ENCODE measurements at places on chromosomes 12 and 14. TPM values are rescaled to one million over a fixed set of nuclear protein-coding genes. Genes with fewer than 3 reads are reported as not detected.

SPIC gene
- total RNA-seq: not detected

- no peak for DNase-seq
Measured at GRCh38 chr12:95397571-95397970, 76.4 kb upstream of the METAP2 start.

DNA sequence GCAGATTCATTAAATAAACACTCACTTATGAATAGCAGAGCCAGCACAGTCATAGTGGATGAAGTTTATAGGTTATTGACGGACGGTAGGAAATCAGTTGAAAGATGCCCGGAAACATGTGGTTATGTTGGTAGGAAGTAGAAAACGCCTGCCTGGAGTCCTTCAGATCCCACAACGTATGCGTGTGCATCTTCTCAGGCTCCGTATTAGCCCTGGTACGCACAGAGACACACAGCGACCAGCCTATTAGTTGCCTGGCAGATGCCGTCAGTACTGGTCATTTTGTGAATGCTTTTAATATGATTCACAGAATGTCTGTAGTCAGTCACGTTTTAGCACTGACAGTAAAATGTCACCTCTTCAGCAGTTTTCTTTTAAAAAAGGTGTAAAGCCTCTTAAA, 196.4 kb downstream of the RGS6 start:
- DNase-seq: no peak

GRCh38 chr14:93295541-93296220, 37.2 kb downstream of the BTBD7 start:
- no peak for DNase-seq

DNA sequence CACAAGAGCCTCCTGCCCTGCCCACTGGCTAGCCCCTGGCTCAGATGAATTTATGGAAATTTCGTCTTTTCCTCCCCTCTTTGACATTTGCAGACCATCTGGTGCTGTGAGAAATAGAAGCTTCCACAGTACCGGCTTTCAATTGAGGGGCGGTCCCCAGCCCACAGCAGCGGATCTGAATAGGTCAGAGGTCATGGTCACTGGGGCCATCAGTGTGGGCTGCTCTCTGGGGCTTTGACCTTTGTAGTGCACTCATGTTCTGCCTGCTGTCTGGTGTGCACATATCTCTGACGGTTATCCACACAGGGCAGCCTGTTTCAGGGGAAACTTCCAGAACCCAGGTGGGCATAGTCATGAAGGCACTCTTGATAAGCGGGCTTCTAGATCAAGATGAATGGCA, 2.5 kb upstream of the RFLNA start:
- no peak for DNase-seq

DNA sequence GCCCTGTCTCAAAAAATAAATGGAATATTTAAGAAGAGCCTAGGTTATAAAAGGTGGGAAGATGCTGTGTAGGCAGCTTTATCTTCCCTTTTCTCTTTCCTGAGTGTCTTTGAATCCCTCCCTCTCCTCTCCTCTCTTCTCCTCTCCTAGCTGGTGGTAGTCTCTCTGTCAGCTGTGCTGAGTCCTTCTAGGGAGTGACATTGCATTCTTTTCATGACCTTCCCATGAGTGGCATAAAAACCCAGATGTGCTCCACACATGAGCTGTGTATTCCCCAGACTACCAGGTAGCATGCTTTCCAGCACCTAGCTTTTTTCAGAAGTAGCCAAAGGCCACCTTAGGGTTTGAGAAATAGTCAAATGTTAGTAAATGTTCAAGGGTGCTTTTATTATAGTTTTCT, 23.6 kb downstream of the SAMD4A start:
- no peak for DNase-seq

GRCh38 chr12:46110928-46111699, 120.7 kb upstream of the SCAF11 start:
- DNase-seq: no peak

DNA sequence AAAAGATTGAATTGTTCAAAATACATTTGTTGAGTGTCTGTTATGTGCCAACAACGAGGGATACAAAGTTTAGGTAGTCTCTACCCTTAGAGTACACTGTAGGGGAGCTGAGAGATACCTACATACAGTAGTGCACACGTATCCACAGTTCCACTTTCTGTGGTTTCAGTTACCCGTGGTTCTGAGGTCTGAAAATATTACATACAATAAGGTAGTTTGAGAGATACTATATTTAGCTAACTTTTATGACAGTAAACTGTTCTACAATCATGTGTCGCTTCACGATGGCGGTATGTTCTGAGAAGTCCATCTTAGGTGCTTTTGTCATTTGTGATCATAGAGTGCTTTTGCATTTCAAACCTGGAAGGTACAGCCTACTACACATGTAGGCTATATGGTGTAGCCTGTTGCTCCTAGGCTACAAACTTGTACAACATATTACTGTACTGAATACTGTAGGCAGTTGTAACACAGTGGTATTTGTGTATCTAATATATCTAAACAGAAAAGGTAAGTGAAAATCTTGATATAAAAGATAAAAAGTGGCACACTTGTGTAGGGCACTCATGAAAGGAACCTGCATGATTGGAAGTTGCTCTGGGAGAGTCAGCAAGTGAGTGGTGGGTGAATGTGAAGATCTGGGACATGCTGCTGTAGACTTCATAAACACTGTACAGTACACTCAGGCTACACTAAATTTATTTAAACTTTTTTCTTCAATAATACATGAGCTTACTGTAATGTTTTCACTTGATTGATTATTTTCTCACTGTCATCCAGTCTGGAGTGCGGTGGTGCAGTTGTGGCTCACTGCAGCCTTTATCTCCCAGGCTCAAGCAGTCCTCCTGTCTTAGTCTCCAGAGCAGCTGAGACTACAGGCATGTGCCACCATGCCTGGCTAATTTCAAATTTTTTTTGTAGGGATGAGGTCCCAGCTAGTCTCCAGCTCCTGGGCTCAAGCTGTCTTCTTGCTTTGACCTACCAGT, 4.0 kb downstream of the CPSF6 start:
- DNase-seq: no peak

- no peak for DNase-seq
Measured at GRCh38 chr12:110920324-110920910, at the start of gene MYL2. Gene MYL2, minus strand, starts transcription at chr12:110920579. Its CDS starts 50 bp downstream, at chr12:110920529.

GPD1 gene
- not detected for total RNA-seq

TMTC1 gene
- total RNA-seq: 11.6 TPM

DNA sequence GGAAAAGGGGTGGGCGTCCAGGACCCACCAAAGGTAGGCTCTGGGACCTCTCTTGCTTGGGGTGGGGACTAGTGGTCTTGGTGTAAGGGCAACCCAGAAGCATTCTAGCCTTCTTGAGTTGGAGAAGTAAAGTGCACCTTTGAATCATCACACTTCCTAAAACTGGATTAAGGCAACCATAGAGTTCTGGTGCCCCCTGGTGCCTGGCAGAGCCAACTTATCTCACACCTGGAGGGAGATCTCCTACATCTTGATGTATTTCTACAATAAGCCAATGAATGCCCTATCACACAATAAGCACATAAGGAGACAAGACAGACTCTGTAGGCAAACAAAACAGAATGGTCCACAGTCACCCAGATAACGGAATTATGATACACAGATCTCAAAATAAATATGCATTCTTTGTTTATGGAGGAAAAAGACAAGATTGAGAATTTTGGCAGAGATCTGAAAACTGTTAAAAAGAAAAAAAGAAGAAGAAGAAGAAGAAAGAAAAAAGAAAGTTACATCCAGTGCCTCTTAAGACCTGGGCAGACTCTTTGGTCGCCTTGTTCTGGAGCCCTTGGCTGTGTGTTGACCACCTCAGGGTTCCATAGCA, 95.9 kb upstream of the PPP2R5C start:
- peak; percentile 40 for DNase-seq

RNASE1 gene
- total RNA-seq: 124 TPM

RBMS2 gene
- total RNA-seq: 6.1 TPM

TRIM9 gene
- 0.73 TPM for total RNA-seq

GRCh38 chr14:95313190-95313589, 6.5 kb downstream of the CLMN start:
- no peak for DNase-seq

- DNase-seq: no peak
Measured at GRCh38 chr14:95703805-95704204, 10.1 kb downstream of the TCL1A start.

ADSS1 gene
- 10.3 TPM for total RNA-seq

DNA sequence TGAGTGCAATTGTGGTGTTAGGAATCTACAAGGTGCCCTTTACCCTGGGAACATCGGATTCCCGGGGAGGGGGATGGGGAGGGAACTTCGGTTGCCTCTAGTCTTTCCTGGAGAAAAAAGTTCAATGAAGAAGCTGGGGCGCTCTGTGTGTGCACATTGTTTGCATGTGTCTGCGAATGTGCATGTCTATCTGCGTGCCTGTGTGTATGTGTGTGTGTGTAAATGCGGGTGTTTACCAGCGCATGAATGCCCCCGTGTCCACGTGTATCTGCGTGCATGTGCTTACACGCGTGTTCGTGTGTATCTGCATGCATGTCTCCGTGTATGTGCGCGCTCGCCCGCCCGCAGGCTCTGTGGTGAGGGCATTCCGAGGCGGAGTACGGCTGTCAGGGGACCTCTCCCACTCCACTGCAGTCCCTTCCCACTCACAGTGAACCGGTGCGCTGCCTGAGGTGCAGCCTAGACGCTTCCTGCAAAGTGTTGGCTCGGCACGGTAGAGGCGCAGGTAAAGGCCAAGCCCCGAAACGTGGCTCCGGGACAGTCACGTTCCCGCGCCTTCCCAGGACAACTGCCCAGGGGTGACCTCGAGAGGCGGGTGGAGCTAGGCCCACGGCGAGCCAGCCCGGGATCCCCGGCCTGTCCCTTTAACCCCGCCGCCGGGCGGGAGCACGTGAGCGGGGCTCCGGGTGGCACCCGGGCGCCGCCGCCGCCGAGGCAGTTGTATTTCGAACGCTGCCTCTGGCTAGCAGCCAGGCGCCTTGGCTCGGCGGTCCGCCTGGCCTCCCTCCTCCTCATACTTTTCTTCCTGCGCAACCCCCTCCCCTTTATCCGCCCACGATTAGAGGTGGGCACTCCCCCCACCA, 539 bp upstream of the HMGA2 start:
- DNase-seq: peak; percentile 80

SLC2A14 gene
- 1.7 TPM for total RNA-seq

DNA sequence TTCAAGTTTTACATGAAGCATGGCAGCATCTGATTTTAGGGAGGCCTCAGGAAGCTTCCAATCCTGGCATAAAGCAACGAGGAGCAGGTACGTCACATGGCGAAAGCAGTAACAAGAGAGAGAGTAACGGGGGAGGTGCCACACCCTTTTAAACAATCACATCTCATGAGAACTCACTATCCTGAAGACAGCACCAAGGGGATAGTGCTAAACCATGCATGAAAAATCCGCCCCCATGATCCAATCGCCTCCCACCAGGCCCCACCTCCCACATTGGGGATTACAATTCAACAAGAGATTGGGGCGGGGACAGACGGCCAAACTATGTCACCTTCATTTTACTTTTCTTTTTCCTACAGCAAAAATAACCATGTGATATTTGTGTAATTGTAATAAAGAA, 7.2 kb upstream of the MAP3K9 start:
- DNase-seq: no peak

DNA sequence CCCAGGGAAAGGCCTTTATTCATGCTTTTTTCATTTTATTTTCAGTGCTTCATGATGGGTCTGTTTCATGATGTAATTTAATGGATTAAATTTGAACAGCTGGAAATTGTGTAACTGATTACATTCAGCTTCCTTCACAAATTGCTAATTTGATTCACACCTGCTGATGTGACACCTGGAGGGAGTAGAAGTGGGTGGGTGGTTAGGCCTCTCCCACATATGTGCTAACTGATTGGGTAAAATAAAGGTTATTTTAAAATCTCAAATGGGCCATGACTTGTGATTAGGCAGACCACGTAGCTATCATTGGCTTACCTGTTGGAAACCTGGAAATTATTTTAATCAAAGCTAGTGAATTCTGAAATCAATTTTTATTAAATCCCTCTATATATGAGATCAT, 142.1 kb downstream of the GXYLT1 start:
- no peak for DNase-seq

TMPRSS12 gene
- total RNA-seq: not detected

GRCh38 chr12:75660107-75660530, 148.7 kb upstream of the KRR1 start:
- DNase-seq: no peak

ARHGAP9 gene
- total RNA-seq: 6.3 TPM

IKZF4 gene
- 1.5 TPM for total RNA-seq

DNA sequence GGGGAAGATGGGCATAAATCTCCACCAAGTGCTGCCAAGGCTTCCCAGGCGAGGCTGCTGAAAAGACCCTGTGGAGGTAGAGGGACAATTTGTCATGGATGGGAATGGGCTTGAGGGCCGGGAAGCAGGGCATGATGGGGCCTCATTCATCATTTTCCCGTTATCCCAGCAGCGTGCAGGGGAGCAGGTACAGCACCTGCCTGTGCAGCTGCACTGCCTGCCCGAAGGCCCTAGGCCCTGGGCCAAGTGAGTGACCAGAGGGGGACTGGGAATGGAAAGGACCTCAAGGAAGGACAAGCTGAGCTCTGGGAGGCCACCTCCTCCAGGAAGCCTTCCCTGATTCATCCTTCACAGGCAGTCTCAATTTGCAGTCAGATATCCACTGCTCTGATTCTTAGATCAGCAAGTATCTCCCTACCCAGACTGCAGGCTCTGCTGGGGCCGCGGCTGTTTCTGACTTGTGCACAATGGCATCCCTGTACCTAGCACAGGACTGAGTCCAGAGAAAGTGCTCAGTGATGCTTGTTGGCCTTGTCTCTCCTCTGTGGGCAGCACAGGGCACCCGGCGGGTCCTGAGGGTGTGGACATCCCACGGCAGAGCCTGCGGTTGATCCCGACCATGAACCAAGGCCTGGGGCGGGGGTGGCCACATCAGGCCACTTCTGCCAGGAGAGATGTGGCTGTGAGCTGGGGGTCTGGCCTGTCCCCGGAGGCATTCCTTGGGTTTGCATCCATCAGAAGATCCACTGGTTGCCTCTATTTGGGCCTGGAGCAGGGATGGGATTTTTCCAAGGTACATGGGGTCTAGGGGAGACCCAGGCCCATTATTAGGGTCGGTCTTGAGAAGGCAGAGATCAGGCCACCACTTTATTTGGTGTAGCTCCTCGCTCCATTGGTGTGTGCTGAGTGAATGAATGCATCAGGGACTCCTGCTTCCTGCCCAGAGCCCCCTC, 167.3 kb upstream of the RTL1 start:
- DNase-seq: peak; percentile 16

- DNase-seq: no peak
Measured at GRCh38 chr12:31999692-32000091, 40.5 kb downstream of the RESF1 start.

SLC7A8 gene
- total RNA-seq: 66.7 TPM

DNA sequence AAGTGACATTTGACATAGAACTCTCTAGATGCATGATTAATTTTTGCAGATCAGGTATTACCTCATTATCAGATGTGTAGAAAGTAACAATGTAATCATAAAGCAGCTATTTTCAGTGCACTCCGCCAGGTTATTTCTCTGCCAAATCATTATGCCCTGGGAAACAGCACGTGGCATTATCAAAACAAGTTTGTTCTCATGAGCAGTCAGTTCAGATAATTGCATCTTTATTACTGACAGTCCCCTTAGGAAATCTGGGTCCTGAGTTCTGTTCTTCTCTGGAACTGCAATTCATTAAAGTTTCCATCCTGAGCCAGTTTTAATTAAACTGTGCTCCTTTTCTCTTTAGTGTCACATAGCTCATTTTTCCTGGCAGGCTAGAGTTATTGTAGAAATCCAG, 94.7 kb upstream of the KRR1 start:
- no peak for DNase-seq

Data from H7 (cell line).